Spleen (tissue), 13 donors: ENCODE measurements at places on chromosomes 13 and 19. TPM values are rescaled to one million over a fixed set of nuclear protein-coding genes. Genes with fewer than 3 reads are reported as not detected.

DNA sequence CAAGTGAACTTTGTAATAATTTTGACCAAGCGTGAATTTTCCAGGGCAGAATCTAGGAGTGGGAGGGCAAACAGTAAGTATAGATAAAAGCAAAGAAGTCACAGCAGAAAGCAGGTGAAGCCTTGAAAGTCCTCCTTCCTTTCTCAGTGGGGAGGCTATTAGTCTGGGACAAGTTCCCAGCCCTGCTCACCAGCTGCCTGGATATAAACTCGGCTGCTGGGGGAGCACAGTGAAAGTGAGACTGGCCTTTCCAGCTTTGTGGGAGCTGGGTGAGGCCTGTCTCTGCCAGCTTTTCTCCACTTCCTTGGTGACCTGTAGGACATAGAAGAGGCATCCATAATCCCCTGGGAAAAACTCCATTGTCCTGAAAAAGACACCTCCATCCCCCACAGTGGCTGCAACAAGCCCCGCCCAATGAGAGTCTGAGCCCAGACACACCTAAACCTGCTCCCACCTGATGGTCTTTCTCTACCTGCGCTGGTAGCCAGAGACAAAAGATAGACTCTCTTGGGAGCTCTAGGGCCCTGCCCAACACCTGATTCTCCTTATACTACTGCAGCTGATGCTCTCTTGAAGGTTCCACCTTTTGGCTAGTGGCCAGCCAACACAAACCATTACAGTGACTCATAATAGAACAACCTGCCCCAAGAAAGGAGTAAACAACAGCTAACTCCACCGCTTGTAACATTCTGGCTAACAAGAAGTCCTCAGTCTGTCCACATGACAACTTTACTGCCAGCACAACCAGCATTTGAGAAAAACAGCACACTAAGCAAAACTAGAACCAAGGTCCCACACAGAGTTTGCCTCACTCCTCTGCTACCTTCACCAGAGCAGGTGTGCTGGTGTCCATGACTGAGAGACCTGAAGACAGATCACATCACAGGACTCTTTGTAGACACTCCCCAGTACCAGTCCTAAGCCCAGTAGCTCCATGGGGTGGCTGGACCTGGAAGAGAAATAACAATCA is 252.2 kb upstream of the SLITRK6 start:
- DNase-seq, result no peak

DNA sequence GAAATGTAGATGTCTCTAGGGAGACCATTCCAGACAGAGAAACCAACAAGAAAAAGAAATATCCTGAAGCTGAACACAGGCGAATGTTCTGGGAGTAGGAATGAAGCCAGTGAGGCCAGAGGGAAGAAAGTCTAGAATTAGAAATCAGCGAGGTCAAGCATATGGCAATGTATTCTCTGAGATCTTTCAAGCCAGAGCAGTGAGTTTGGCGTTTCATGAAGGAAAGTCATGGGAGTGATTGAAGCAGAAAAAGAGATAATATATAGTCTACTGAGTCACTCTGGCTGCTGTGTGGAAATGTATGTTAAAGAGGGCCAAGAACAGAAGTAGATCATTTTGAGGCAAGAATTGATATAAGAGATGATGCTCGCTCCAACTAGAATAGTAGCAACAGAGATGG is 576.0 kb downstream of the PCDH17 start:
- DNase-seq, result no peak

- DNase-seq, result no peak
Measured at GRCh38 chr13:89455741-89456140, 1784.6 kb downstream of the SLITRK5 start.

- peak; percentile 84 for DNase-seq
Measured at GRCh38 chr19:58555920-58556621, 1.2 kb upstream of the CHMP2A start.

GRCh38 chr13:66234159-66234558 is 996.0 kb downstream of the PCDH9 start:
- no peak for DNase-seq

- no peak for DNase-seq
Measured at GRCh38 chr19:23789246-23789645, 30.6 kb upstream of the ZNF681 start.

DNA sequence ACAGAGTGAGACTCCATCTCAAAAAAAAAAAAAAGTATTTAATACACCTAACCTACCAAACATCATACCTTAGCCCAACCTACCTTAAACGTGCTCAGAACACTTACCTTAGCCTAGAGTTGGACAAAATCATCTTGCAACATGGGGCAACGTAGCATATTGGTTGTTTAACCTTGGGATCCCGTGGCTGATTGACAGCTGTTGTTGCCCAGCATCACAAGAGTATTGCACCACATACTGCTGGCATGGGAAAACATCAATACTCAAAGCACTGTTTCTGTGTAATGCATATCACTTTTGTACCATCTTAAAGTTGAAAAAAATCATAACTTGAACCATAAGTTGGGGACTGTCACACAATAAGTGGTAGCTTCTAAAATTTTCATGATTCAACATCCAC is 73.8 kb upstream of the MIR17HG start:
- no peak for DNase-seq

DNA sequence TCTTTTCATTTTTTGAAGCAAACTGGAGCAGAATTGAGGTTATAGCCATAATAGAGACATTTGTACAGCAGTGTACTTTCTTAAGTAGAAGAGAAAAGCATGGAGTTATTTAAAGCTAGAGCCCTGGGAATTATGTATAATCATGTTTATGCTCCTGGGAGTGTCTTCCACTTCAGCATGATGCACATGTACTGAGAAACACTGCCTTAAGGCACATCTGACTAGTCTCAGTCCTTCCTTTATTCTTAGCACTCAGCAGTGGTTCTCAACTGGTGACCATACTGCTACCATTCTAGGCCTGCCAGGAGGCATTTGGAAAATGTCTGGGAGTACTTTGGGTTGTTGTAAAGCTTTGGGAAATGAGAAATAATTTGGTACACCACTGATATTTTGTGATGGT is 45.8 kb downstream of the VWA8 start:
- no peak for DNase-seq

DNA sequence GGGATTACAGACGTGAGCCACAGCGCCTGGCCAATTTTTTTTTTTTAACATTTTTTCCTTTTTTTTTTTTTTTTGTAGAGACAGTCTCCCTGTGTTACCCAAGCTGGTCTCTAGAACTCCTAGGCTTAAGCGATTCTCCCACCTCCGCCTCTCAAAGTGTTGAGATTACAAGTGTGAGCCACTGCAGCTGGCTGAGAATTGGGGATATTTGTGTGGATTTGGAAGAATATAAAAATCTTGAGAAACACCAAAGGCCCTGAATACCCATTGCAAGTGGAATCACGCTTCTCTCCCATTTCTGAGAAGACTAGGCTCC is 79.9 kb upstream of the ABCC4 start:
- no peak for DNase-seq

DNA sequence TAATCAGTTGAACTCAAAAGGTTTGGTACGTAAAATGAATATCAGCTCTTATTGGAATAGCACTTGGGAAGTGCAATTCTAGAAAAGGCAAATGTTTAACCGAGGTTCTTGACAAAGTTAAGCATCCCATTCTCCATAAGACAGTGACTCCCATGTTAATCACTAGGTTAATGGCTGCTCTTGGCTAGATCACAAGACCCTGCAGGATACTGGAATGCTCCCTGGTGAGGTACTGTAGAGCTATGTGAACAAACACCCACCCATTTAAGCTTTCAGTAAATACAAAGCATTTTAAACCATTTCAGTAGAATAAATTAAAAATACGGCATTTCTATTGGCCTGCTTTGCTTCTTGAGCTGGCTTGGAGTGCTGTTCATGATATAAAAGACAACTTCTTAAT is 56.5 kb downstream of the TDRD3 start:
- no peak for DNase-seq

GRCh38 chr13:30551189-30551588 is 66.5 kb upstream of the USPL1 start:
- no peak for DNase-seq

GRCh38 chr13:114112231-114112825 is 20.1 kb downstream of the RASA3 start:
- peak; percentile 67 for DNase-seq

- no peak for DNase-seq
Measured at GRCh38 chr13:75836441-75836840, 200.3 kb downstream of the LMO7 start.

DNA sequence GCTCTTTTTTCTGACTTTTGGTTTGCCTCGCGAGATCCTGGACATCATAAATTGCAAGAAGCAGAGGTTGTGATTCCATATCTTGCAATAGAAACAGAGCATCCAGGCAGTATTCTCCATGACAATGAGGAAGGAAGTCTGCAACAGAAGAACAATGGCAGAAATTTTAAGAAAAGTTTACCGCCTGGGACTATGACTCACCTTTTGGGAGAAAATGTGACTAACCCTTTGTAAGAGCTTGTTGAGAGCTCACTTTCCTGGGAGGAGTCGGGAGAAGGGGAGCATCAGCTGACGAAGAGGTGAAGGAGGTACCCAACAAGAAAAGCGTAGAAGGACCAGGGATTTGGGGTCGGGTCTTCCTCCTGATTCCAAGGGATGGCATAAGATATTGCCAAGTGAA is 34.3 kb upstream of the TNFSF11 start:
- no peak for DNase-seq

DNA sequence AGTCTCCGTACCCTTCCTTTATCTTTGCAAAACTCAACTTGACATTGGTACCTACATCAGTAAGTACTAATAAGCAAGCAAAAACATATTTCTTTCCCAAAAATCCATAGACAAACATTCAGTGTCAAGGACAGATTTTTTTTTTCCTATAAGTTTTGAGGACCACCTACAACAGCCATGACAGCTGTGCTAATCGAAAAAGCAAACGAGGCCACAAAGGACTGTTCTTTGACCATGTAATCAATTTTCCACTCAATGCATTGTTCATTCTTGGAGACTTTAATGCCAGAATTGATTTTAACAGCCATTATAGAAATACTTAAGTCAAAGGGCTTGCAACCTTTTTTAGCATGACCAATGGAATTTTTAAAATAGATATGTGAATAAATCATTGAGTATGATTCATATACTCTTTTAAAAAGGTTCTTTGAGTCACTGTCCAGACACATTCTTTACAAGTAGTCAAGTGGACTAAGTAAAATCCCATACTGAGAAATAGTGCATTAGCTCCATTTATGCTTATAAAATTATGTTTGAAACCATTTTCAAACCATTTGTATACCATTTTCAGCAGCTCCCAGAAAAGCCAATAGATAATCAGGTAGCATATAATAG is 323.9 kb downstream of the MZT1 start:
- no peak for DNase-seq

DNA sequence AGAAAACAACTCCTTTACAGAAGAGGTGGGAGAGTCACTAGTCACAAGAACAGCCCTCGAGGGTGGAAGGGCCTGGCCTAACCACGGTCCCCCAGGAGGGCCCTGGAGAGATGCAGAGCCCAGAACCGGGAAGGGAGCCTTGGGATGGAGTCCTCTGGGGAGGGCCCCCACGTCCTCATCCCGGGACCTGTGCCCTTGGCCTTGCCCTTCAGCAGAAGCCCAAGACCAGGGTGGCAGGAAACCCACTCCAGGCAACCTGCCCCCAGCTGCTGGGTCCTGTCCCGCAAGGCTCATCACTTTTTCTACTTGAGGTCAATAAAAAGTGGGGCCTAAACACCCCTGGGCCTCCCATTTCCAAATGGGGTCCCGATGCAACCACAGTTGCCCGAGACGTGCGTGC is 2.3 kb upstream of the ATP8B3 start:
- DNase-seq, result peak; percentile 75

GRCh38 chr13:73729046-73729445 is 405.2 kb downstream of the KLF12 start:
- no peak for DNase-seq

GRCh38 chr13:104872153-104872552 is 1663.3 kb downstream of the EFNB2 start:
- no peak for DNase-seq

DNA sequence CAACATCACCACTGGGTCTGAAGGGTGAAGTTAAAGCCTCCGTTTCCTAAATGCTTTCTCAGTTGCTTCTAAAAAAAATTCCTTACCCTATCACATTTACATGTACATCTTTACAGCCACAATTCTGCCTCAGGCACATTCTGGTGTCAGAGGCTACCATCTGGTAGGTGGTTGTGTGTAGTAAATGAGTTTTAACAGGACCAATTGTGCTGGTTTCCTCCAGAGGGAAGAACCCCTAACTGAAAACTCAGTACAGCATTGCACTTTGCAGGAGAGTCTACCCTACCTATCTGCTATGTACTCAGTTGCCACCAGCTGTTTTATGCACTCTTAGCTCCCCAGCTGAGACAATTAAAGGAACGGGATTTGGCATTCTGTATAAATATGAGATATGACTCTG is 1576.5 kb downstream of the PCDH9 start:
- DNase-seq, result no peak

- DNase-seq, result no peak
Measured at GRCh38 chr19:55536951-55537740, at the start of gene SBK2. Gene SBK2, minus strand, starts transcription at chr19:55537133. Its CDS starts 839 bp downstream, at chr19:55536294.

DNA sequence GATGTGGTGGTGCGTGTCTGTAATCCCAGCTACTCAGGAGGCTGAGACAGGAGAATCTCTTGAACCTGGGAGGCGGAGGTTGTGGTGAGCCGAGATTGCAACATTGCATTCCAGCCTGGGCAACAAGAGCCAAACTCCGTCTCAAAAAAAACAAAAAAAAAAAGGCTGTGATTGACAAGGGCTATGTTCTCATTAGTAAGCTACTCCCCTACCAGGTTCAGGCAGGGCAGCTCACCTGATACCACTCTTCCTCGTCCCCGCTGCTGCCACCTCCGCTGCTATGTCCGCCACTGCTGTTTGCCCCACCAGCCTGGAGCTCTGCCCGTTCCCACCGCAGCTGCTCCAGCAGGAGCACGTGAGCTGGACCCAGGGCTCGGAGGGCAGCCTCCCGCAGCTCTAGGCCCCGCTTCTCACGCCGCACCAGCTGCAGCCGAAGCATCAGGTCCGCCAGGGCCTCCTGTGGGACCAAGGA is 9.4 kb downstream of the USHBP1 start:
- DNase-seq, result no peak

- DNase-seq, result no peak
Measured at GRCh38 chr13:27415116-27415515, 9.3 kb upstream of the GTF3A start.

- no peak for DNase-seq
Measured at GRCh38 chr19:46484656-46485055, 11.0 kb downstream of the PNMA8B start.

CPB2 gene
- total RNA-seq, result not detected

KLF1 gene
- total RNA-seq, result 3.1 TPM

COX6B1 gene
- total RNA-seq, result 250 TPM

ALDH16A1 gene
- total RNA-seq, result 44.5 TPM

TTYH1 gene
- total RNA-seq, result 1.2 TPM

OVOL3 gene
- total RNA-seq, result not detected

CACNG6 gene
- total RNA-seq, result not detected

RAB8A gene
- total RNA-seq, result 84.7 TPM

EPN1 gene
- total RNA-seq, result 100 TPM

HCST gene
- 36.0 TPM for total RNA-seq

GPR183 gene
- total RNA-seq, result 58.8 TPM

PLEKHF1 gene
- 25.4 TPM for total RNA-seq

TEX29 gene
- total RNA-seq, result 0.54 TPM

TMEM150B gene
- 34.1 TPM for total RNA-seq

BRSK1 gene
- 2.7 TPM for total RNA-seq
